ENCODE measurements at places on chromosomes 12 and 14.

DNA sequence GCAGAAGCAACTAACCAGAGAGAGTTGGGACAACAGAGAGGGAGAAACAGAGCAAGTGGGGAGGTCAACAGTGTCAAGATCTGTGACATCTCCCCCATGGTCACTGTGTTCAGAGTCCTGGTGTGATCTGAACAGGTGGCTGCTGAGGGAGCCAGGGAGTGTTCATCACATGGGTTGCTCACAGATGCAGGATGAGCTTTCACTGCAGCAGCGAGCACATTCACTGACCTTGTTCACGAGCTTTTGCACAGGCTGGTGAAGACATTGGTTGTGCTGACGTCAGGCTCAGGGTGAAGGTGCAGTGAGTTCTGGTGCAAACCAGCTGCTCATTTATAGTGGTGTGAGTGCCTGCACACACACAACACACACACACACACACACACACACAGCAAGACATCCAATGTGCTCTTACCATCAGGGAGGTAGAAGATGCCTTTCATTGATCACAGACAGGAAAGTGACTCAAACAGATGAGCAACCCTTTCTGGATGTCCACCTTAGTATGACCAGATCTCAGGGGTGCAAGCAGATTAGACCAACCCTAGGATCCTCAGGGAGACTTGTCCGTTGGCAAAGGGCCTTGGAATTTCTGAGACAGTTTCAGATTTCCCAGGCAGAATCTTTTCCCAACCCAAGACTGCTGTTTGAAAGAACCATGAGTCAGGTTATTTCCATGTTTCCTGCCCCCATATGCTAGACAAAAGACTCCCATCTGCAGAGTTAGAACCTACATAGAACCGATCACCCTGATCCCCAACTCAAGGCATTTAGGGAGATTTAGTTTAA, 44.3 kb upstream of the OR10AD1 start:
- DNase-seq, result no peak

- no peak for DNase-seq
Observed at GRCh38 chr14:89609500-89610100, 192.6 kb upstream of the FOXN3 start.

DNA sequence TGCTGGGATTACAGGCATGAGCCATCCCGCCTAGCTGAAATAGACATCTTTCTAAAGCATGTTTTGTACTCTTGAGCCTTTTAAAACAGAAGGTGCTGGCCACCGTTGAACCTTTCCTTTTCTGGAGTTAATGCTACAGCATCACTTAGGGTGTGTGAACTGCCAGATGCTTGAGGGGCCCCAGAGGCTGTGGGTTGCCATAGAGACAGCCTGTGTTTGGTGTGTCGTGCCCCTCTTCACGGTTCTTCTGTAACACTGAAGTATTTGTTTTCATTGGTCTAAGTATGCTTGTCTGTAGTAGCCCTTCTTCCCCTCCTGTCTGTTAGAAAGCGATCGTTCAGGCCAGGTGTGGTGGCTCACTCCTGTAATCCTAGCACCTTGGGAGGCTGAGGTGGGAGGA, 30.8 kb downstream of the PLEKHG3 start:
- no peak for DNase-seq

GRCh38 chr12:53071591-53072551, 7.3 kb downstream of the SPRYD3 start:
- no peak for DNase-seq

DNA sequence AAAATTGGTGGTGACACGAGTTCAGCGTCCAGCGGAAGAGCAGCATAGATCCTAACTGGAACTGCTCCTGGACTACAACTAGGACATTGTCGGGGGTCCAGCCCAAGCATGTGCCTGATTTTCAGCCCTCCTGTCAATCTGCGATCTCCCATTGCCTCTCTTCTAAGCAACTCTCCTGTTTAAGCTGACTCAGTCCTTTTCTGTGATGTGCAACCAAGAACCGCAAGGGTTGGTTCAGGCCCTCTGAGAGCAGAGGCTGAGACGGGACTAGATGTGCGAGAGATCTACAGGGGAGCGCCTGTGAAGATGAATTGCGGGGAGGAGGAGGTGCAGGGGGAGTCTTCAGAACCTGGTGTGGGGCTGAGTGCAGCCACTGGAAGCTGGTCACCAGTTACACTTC, 3.7 kb upstream of the PAPLN start:
- DNase-seq, result no peak

GRCh38 chr14:50359631-50360030, 37.0 kb downstream of the CDKL1 start:
- no peak for DNase-seq

DNA sequence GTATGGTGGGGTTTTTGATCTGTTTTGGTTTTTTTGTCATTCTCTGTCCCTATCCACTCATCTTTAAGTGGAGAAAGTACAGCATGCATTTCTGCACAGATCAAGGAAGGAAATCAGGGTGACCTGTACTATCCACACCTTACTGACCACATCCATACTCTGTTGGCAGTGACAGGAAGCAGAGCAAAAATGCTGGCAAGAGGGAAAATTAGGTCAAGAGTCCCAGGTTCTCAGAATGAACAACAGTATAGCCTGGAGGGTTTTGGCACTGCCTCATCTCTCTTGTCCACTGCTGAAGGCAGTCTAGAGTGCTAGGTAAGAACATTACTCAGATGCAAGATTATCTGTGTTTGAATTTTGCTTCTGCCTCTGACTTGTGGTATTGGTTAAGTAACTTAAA, 70.7 kb downstream of the TAOK3 start:
- DNase-seq, result no peak

GRCh38 chr14:29759521-29760340, 167.9 kb downstream of the PRKD1 start:
- no peak for DNase-seq

GRCh38 chr14:72567226-72567625, 326.7 kb downstream of the DPF3 start:
- no peak for DNase-seq

DNA sequence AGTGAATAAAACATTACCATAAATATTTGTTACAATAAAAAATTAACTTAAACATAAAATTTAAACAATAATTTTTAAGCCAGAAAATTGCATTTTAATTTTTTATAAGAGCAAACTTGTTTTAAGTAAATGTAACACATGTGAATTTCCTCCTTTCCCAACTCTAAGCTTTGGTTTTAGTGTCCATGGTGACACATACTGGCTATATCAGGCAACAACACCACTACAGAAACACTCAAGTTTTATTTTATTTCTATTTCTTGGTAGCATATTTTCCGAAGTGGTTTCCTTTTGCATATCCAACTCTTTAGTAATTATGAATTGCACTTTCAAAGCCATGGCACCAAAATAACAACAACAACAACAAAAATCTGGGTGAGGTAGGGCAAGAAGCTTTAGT, 2.2 kb downstream of the NELL2 start:
- DNase-seq, result no peak

DNA sequence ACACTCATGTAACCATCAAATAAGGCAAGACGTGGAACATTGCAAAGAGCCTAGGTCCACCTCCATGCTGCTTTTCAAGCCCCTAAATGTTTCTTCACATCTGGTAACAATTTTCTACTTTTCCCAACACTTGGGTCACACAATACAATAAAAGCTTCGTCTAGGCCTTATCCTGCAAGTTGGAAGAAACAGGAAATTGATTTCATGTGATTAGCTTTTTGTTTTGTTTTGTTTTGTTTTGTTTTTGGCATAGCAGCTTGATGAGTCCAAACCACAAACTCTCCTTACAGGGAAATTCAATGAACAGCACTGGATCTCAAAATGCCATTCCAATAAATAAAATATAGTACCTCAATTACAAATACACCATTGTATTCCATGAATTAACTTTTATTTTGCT, 19.3 kb downstream of the TAS2R50 start:
- no peak for DNase-seq

- no peak for DNase-seq
Observed at GRCh38 chr12:41230756-41231155, 42.6 kb downstream of the PDZRN4 start.

DNA sequence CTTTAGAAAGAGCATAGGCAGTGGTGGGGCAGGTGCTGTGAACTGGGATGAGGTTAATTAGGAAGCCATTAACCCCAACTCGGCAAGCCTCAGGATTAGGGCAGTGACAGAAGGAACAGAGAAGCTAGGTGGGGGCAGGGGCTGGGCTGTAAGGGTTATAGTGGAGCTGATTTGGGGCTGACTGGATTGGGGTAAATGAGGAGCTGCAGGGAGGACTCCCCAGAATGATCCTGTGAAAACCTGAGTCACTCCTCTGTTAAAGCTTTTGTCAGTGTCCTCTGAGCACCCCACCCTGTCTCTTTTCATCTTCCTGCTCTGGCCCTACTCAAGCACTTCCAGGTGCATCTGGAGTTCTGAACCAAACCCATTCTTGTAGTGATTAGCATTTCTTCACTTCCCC, 4.4 kb downstream of the KLC1 start:
- DNase-seq, result no peak

GRCh38 chr12:22457085-22457484, 87.3 kb downstream of the C2CD5 start:
- no peak for DNase-seq

- no peak for DNase-seq
Observed at GRCh38 chr14:69535230-69535848, 39.3 kb downstream of the CCDC177 start.

- no peak for DNase-seq
Observed at GRCh38 chr14:87632796-87633195, 360.2 kb downstream of the GALC start.

GRCh38 chr12:71536939-71537622, 97.5 kb downstream of the LGR5 start:
- DNase-seq, result no peak

DNA sequence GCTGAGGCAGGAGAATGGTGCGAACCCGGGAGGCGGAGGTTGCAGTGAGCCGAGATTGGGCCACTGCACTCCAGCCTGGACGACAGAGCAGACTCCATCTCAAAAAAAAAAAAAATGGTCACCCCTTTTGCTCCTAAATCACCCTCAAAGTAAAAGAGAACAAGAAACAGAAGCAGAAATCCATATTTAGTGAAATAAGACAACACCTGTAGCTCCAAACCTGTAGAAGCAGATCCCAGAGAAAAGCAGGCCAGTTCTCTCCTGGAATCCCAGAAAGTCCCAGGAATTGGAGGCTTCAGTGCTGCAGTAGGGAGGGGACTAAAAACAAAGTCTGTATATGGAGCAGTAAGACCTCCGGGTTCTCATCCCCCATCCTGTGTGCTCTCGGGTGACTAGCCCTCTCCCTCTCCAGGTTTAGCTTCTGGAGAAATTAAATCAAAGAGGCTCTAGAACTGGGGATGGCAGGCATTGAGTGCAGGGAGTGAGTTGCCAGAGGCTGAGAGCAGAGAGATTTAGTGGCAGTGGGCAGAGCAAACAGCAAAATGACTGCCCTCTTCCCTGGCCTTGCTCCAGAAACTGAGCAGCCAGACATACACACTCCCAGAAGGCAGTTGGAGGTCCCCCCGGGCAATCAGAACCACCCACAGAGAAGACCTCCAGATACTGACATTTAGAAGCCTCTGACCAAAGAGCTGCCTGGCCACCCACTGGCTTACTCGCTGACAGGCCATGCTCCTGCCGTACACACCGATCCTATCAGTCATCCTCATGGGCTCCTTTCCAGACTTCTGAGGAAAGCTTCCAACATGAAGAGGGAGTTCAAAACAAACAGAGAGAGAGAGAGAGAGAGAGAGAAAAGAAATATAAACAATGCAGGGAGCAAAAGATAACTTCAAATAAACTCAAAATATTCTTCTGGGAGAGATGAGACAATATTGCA, 6.3 kb upstream of the MLXIP start:
- no peak for DNase-seq

DNA sequence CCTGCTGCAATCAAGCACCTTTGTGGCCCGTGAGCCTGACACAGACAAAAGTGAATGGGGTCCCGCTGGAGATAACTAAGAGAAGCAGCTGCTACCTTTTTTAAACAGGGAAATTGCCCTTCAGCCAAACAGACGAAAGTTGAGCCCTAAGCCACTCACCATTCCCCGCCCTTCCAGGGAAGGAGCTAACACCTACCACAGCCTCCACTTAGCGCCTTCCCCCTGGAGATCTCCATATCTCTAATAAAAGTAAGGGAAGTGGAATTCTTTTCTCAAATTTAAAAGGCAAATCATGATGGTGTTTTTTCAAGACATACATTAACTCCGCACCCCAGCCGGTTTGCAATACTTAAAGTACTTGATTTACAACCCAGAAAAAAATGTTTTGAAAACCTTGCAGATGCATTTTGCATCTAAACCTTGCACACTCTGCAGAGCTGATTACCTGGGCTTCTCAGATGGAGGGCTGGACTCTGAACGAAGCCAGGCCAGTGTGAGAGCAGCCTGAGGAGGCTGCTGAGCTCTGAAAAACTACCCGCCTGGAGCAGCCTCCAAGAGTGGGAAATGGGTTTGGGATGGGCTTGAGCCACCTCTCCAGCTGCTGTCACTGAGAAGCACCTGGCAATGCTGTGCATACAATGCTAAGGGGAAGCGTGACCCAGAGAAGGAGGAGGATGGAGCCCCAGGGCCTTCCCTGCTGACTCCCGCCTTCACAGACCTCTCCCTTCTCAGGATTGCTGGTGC, 10.0 kb downstream of the NUAK1 start:
- no peak for DNase-seq

DNA sequence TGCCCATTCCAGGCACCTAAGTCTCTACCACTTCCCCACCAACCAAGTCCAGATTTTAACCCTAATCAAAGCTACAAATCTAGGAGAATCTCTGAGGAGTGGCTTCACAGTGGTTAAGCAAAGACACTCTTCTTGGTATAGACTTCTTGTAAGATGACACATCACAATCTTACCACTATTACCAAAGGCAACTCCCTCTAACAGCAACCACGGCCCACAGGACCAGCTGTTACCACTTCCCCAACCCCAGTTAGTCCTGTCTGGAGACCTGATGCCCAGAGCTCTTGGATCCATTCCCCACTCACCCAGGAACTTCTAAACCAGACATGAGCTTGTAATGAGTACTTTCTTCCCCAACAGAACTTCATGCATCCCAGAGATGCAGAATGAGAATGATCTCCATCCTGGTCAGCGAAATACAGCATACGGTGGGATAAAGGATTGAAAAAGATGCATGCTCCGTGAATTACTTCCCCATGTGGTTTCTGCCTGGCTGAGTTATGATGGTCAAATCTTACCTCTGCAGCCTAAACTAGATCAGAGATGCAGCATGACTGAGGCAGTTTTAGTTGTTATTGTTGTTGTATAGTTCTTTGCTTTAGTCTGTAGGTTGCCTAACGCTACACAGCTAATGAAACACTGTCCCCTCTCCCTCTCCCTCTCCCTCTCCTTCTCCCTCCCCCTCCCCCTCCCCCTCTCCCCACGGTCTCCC, 87.7 kb upstream of the FOXN3 start:
- peak; percentile 29 for DNase-seq

DNA sequence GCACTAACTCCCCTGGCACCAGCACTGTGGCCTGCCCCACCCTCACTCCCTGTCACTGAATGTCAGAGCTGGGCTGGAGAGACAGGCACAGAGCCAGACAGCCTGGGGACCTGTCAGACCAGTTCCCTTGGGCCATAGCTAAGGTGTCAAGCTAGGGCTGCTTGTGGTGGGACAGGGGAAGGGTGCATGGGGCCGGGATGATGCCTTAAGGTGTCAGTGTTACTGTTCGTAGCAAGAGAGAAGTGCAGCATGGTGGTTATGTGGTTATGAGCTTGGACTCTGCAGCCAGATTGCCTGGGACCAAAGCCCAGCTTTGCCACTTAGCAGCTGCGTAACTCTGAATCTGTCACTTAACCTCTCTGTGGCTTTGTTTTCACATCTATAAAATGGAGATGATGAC, 3.8 kb downstream of the RAPGEF3 start:
- DNase-seq, result no peak

GRCh38 chr12:63150713-63151622, at the start of gene AVPR1A:
AVPR1A (minus strand) TSS chr12:63151201; CDS start chr12:63150836, 365 bp downstream.
- DNase-seq, result no peak

GRCh38 chr14:53444677-53445312, 291.7 kb upstream of the DDHD1 start:
- DNase-seq, result no peak

Measured in activated CD4-positive, alpha-beta T cell treated with anti-CD3 and anti-CD28 coated beads, Interleukin-2, amount 10 ng/mL, durations not matched to agents 7 days and 5 days (primary cell).